ENCODE measurements at places on chromosomes 7 and 10.

GRCh38 chr7:50348469-50349162 lies 44.1 kb downstream of the IKZF1 start:
- no peak for DNase-seq

DNA sequence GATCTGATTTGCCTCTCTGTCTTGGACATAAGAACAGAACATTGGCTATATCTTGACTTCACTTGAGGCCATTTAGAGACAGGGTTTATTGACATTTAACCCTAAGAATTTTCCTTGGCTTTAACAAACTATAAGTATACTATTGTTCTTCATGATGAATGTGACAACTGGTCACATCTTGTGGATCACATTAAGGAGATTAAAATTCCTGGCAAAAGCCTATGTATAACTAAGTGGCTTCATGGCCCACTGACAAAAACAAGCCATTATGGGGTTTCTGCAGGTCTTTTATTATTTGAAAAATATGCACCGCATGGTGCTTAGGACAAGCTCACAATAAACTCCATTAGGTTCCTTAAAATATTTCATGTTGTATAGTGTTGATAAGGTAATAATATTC lies 54.8 kb downstream of the THNSL1 start:
- DNase-seq = no peak

- DNase-seq = no peak
Observed at GRCh38 chr10:96906864-96907263, 74.8 kb downstream of the LCOR start.

GRCh38 chr7:23121165-23121564 lies 15.6 kb downstream of the KLHL7 start:
- DNase-seq = no peak

GRCh38 chr7:31688372-31688771 lies 1.4 kb downstream of the PPP1R17 start:
- no peak for DNase-seq

DNA sequence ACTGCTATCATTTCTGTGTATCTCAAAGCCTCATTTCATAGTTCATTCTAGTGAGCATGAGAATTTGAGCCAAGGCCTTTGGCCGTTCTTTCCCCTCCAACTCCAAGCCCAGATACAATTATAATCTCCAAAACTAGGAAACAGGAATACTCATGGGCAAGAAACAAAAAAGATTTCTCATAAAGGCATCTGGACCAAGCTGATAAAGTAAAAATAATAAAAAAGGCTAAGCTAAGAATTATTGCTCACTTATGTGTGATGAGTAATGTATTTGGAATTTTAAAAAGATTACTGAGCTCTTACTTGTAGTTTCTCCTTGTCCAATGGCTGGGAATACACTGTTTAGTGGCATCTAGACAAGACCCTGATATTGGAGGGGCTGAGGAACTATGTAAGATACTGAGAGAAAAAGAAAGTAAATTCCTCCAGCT lies 196.4 kb upstream of the POM121L12 start:
- no peak for DNase-seq

- DNase-seq = peak; percentile 5
Observed at GRCh38 chr7:148242294-148242821, 348.2 kb upstream of the C7orf33 start.

- DNase-seq = peak; percentile 20
Observed at GRCh38 chr7:69603937-69604494, 5.7 kb downstream of the AUTS2 start.

DNA sequence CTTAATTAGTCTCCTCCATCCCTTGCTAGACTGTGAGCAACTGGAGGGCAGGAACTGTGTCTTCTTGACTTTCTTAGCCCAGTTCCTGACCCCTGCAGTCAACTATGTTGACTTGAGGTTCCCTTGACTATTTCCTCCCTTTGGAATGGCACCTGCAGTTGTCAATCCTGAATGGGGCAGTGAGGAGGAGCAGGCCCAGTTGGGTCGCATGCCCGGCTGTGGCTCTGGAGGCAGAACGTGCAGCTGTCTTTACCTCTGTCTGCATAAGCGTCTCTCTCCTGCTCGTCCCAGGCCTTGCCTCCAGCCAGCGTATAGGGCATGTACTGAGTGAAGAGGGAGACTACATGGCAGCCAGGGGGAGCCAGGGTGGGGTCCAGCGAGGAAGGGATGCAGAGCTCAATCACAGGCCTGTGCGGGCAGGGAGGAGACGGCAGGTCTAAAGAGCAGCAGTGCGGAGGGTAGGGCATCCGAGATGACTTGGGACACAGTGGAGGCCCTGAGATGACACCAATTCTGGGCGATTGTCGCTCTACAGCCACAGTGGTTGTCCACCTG lies 26.8 kb downstream of the PYROXD2 start:
- no peak for DNase-seq

- no peak for DNase-seq
Observed at GRCh38 chr10:124709861-124710260, 34.3 kb downstream of the FAM53B start.

DNA sequence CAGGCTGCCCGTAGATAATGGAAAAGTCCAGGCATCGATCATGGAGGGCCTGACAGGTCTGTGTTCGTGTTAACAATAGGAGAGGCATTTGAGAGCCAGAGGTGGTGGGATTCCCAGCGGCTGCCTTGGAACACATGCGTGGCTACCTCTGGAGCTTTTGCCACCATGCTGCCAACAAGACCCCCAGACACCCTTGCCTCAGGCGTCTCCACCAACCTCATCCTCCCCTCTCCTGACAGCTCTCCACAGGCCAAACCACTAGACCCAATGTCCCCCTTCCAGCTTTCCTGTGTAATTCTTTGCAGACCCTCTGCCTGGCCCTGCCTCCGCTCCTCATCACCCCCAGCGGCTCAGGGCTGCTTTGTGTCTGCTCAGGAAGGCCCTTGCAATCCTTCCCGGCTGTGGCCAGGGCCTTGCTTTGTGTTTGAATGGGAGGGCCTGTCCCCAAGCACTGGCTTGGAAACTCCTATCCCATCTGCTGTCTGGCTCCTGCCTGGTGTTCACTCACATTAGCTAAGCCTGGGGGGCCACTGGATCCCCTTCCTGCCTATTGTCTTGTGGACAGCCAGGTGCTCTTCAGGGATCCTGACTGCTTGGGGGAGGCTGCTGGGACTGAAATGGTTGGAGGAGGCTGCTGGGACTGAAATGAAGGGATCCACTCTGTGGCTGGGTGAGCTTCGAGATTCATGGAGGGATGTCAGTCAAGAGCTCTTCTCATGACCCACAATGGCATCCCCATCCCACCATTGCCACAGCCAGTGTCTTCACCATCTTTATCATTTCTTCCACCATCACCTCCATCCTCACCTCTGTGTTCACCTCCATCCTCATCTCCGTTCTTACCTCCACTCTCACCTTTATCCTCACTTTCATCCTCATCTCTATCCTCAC lies 60.8 kb upstream of the ELN start:
- no peak for DNase-seq

GRCh38 chr10:126247446-126247975 lies 140.8 kb downstream of the ADAM12 start:
- no peak for DNase-seq

DNA sequence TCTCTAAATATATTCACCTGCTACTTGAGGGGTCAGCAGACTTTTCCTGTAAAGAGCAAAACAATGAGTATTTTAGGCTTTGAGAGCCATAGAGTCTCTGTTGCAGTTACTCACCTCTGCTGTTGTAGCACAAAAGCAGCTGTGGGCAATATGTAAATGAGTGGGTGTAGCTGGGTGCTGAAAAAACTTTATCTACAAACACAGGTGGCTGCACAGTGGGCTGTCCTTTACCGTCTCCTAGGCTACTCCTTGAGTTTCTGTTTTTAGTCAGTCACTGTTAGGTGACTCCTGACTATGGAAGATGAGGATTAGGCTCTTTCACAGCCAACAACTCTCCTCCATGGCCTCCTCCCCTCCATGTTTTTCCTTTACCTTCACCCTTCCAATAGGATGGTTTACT lies 286.1 kb upstream of the C7orf33 start:
- DNase-seq = no peak

DNA sequence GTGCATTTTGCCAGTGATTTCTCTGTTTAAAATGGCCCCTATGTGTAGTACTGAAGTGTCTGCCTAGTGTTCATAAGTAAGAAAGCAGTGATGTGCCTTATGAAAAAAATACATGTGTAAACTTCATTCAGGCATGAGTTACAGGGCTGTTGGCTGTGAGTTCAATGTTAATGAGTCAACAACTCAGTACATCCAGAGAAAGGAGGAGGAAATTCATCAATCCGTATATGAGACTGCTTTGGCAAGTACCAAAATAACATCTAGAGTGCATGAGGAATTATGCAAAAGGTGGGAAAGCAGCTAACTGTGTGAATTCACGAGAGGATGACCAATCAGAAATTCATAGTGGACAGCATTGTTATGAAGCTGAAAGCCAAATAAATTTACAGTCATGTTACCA lies 255.6 kb downstream of the ZEB1 start:
- DNase-seq = no peak

- DNase-seq = no peak
Observed at GRCh38 chr7:6346581-6346980, 74.2 kb upstream of the CYTH3 start.

DNA sequence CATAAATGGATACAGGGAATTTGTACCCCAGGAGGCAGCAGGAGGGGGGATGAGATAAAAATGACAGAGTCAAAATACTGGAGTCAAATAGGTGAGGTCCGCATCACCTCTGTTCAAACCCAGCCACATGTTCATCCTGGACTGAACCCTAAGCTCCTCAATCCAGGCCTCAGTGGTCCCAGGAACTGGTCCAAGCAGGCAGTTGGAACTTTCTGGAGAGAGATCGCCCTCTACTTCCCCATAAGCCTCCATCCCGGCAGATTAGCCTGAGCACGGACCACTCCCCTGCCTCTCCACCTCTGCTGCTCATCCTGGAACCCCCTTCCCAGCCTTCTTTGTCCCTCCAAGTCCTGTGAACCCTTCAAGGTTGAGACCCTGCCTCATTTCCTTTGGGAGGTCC lies 959.7 kb upstream of the ZNF722 start:
- no peak for DNase-seq

- DNase-seq = no peak
Observed at GRCh38 chr7:151056666-151057505, 811 bp downstream of the CDK5 start.

DNA sequence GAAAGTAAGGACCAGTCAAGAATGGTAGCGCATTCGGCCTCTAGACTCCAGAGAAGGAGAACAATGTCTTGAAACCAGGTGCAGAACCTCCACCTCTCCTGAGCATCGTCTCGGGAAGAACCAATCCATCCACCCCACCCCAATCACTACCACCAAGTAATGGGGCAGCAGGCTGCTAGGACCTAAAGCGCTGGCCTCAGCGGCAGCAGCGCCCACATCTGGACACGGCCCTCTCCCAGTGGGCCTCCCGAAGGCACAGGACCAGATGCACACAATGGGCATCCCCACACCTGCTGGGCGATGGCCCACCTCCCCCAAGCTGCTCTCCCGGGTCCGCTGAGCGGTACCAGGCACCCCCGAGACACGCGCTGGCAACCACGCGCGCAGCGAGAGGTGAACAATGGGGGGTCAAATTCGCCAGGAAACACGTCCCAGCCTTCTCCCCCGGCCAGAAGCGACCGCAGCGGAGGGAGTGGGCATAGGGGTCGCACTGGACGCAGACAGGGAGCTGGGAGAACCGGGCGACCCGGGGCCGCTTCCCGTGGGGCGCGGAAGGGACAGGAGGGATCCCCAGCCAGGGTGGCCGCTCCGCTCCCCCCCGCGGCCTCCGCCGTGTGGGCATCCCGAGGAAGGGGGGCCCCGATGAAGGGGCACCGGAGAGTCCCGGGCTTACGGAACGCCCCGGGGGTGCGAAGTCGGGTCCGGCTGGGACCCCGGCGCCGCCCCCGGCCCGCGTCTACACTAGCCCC lies 506 bp downstream of the CTTNBP2 start:
- no peak for DNase-seq

DNA sequence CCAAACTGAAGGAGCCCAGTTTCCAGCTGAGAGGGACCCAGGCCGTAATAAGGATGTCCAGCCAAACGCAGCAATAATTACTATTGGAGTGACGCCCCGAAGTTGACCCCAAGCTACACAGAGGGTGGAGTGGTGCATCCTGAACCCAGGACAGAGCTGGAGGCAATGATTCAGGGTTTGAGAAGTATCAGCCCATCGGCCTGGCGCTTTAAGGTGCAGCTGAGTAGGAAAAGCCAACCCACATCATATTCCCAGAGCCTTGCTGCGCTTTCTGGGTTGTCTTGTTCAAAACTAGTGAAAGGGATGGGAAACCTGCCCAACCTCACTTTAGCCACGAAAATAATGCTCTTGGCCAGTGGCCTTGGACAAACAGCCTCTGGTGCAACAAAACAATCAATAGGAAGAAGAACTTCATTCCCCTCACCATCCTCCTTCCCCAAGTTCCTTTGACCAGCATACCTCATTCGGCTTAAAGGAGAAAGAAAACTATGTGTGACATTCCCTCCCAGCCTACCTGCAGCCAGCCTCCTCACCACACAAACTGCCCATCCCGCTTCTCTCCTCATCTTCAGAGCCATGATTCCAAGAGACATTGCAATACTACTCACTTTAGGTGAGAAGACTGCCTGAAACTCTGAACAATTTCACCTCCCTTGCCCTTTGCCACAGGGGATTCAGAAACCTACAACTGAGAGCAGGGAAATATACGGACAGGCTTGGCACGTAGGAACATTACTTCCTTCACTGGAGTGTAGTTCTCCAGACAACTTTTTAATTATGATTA lies 217.2 kb upstream of the MKLN1 start:
- no peak for DNase-seq

GRCh38 chr7:142321391-142321790 lies 63.5 kb upstream of the PRSS58 start:
- DNase-seq = no peak

DNA sequence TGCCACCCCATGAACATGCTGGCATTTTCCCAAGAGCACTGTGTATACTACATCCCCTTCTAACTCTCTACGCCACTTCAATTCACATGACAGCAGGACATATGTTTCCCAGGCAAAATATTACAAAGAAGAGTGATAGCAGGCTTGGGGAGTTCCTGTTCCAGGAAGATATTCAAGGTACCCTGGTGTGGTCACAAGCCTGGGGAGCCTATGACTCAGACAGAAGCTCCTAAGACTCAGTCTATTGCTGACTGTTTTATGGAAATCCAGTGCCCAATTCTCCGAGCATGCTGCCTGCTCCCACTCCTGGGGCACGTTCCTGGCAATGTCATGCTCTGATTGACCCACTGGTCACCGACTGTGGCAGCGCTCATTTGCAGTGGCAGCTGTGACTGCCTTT lies 23.5 kb upstream of the ABLIM1 start:
- DNase-seq = no peak

GRCh38 chr7:123716877-123717276 lies 31.9 kb downstream of the WASL start:
- no peak for DNase-seq

GRCh38 chr7:386385-386784 lies 96.4 kb downstream of the FOXL3 start:
- DNase-seq = no peak

DNA sequence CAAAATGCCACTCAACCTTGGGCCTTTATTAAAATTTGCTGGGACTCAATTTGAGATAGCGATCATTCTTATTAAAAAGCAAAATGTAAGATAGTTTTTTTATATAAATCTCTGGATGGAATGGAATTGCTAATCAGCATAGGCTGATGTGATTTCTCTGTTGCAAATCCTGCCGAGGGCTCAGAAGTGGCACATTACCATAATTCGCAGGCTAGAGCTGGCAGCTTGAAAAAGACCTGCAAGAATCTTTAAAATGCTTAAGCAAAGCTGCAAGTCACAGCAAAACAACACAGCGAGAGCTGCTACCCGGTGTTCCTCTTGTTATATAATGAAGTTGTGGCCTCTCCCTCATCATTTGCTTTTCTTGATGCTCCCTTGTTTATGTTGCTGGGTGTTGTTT lies 448.1 kb downstream of the GATA3 start:
- DNase-seq = no peak
